ENCODE measurements at places on chromosomes 5 and 9.

DNA sequence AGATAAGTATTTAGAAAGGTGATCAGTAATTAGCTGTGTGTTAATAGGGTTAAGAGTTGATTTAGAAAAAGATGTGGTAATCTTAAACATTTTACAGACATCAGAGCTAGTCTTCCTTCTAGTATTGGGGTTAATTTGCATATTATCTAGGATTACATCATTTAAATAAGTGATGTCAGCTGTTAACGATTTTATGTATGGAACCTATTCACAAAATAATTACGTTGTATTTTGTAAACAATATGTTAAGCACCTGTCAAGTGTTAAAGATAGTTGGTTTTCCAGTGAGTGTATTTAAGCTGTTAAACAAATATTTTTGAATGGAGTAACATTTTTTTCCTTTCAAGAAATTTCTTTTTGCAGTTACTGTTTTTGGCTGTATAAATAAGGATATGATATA, 2.2 kb downstream of the DCP2 start:
- DNase-seq, result no peak

GRCh38 chr9:88661759-88662158, 126.8 kb downstream of the NXNL2 start:
- DNase-seq, result no peak

- DNase-seq, result no peak
Observed at GRCh38 chr5:54721116-54721515, 203.6 kb downstream of the SNX18 start.

- DNase-seq, result no peak
Observed at GRCh38 chr9:129390541-129390940, 212.5 kb upstream of the IER5L start.

DNA sequence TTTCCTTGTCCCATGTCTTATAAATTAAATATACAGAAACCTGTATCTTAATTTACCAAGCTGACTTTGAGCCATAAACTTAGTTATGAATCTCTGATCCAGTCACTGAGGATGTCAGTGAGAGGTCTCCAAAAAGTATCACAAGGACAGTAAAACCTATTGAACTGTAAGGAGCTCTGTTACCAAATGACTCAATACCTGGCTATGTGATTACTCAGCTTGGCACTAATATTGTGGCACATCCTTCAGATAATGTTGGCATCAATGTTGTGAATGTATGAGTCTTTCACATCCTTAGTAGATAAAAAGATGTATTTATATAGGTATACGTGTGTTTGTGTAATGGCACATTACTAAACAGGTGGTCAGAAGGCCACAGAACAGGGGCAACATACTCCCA, 18.0 kb upstream of the CAPSL start:
- no peak for DNase-seq
